DMS 273 treated with DMSO at 0.1 percent for 48 hours (cell line): ENCODE measurements at places on chromosomes 3 and 15.

GRCh38 chr3:98806521-98806920 lies 43.4 kb downstream of the ST3GAL6 start:
- no peak for DNase-seq

DNA sequence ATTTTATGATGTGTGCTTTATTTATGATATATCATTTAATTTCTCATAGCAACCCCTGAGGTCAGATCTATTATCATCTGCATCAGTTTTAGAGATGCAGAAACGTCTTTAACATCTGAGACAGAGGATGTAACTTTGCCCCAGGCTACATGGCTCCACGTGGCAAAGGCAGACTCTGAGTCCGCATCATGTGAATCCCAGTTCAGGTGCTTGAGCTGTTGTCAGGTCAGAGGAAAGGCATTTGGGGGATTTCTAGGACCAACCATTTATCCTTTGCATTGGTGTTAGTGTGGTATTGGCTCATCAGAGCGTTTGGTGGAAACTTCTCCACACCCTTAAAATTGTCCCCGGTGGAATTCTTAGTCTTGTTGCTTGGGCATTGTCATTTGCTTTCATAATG lies 10.8 kb downstream of the CACNA2D3 start:
- DNase-seq, result no peak

DNA sequence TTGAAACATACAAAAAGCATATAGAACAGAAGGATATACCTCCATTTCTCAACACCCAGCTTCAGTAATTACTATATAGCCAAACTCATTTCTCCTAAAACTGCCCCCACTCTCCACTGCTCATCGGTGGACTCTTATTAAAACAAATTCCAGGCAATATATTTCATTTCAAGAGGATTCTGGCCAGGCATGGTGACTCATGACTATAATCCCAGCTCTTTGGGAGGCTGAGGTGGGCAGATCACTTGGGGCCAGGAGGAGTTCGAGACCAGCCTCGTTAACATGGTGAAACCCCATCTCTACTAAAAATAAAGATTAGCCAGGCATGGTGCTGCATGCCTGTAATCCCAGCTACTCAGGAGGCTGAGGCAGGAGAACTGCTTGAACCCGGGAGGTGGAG lies 40.9 kb downstream of the SNX4 start:
- DNase-seq, result no peak

DNA sequence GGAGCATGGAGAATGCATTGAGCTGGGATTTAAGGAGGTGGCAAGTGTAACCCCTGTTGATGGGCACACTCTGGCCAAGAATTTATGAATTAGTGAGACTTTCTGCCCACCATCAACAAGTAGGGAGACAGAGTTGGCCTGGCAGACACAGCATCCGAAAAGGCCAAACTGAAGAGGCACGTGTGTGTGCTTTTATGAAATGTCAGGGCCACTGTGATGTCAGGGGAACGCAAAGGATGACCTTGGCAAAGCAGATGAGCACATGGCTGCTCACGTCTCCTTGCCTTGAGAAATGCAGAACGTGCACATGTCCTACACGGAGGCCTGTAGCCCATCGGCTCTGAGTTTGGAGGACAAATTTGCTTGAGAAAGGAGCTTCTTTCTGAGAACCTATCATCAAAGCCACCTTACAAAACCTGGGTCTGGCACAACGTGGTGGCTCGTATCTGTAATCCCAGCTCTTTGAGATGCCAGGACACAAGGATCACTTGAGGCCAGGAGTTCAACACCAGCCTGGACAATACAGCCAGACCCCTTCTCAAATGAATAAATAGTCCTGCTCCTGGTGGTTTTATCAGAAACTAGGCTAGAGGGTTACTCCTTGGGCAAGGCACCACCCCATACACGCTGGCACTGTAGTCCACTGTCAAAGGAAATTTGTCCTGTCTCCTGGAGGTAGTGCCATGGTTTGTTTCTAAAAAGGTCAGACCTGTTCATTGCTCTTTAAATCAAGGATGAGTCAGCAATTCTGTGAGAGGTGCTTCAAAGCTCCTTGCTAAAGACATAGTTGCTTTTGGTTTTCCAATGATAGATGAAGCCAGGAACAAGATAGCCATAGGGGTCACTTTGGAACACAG lies 941 bp upstream of the SH3BP5 start:
- no peak for DNase-seq

- no peak for DNase-seq
Observed at GRCh38 chr3:66555214-66555844, 54.5 kb upstream of the LRIG1 start.

- DNase-seq, result no peak
Observed at GRCh38 chr3:31164381-31164780, 269.9 kb upstream of the GADL1 start.

GRCh38 chr15:41982133-41982930 lies 10.0 kb upstream of the EHD4 start:
- no peak for DNase-seq

DNA sequence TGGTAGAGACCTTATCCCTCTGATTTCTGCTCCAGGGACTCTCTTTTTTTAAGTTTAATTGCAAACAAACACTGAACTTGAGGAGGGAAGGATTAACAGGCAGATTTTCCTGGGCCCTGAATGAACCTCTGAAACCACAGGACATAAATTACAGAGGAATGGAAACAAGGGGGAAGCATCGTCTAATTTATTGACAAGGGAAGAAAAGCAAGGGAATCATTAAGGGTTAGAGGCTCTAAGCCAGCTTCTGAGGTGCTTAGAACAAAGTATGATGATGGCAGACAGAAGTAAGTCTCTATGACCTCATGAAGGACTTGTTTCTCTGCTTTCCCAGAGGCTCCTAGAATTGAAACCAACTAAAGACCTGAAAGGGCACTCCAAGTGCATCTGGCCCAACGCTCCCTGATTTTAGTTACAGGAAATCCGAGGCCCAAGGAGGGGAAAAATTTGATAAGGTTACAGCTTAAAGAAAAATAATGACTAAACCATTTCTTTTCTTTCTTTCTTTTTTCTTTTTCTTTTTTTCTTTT lies 244.7 kb upstream of the NR2E3 start:
- no peak for DNase-seq

DNA sequence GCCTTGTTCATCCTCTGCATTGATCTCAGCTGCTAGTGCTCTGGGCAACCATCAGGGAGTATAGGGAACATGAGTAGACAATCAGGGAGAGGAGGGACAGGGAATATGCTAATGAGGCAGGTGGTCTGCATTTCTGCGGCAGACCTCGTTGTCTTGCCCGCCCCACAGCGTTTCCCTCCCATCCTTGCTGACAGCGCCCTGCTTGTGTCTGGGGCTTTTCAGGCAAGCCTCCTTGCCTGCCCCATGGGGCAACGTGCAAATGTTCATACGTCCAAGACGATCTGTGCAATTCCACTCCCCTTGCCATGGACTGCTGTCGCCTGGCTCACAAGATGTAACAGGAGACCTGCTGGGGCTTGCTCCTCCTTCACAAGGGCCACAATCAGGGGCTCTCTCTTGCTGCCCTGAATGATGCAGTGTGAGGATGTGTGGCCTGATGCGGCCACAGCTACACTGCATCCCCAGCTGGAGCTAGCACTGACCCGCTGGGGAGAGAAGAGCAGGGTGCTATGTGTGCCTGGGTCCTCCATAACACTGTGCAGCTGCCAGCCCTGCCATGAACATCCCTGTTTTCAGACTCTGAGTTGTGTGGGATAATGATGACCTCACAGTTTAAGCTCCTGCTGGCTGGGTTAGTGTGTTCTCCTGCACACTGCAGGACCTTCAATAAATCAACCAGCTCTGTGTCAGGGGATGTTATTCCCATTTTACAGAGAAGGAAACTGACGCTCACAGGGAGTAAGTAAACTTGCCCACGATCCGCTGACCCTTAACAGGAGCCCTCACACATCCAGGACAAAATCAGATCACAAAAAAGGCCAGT lies 211.3 kb downstream of the KLF13 start:
- DNase-seq, result no peak

GRCh38 chr3:107928084-107928445 lies 162.8 kb downstream of the CD47 start:
- no peak for DNase-seq

GRCh38 chr15:37055481-37055880 lies 44.9 kb downstream of the MEIS2 start:
- DNase-seq, result no peak

DNA sequence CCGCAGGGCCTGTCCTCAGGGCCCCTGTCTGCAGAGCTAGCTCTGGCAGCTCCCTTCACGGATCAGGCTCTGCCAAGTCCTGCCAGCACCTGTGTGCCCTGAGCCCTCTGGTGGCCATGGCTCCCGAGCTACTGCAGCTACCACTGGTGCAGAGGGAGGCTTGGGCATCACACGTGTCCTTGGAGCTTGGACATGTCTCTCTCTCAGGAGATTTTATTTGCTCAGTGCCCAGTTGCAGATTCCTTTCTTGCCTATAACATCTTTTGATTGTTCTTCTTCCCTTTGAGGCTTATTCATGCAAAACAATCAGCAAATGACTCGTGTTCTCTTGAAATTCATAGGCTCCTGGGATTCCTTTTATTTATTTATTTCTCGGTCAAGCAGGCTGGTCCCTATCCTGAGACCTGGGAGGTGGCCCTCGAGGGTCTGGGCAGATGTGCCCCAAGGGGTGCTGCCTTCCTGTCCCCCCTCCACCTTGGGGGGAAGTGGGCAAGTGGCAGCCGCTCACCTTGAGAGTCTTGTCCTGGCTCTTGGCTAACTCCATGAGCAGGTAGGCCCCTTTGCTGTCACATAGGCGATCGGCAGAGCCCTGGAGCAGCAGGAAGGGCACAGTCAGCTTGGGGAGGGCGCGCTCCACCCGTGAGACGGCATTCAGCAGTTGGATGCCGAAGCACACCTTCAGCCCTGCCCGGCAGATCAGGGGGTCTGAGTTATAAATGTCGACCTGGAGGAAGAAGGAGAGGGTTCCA lies 21.9 kb downstream of the ABTB1 start:
- DNase-seq, result peak; percentile 46

DNA sequence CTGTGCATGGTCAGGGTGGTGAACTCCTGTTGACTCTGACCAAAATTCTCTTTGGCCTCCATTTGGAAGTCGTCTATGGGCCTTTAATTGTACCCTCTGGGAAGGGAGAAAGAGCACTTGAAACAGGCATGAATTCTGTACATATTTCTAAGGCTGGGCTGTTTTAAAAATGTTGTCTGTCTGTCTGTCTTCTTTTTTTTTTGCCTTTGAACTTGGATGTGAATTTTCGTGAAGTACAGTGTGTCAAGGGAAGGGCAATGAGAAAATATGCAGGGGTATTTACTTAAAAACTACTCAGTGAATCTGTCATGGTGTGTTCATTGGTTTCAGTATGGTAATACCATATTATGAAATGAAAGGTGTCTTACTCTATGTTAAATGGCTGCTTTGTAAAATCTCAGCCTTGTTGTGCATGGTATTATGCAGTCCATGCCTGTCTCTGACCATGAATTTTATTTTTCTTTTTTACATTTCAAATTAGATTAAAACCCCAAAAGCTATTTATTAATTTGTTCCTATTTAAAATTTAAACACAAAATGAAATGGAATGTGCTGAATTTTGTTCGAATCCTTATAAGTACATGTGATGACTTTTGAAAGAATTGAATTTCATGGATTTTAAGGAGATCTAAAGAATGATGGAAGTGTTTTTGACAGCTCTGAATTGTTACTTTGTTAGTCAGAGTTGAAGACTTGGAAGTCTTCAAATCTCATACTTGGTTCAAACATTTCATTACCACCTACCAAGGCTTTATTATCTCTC lies 51.1 kb downstream of the RARB start:
- no peak for DNase-seq

DNA sequence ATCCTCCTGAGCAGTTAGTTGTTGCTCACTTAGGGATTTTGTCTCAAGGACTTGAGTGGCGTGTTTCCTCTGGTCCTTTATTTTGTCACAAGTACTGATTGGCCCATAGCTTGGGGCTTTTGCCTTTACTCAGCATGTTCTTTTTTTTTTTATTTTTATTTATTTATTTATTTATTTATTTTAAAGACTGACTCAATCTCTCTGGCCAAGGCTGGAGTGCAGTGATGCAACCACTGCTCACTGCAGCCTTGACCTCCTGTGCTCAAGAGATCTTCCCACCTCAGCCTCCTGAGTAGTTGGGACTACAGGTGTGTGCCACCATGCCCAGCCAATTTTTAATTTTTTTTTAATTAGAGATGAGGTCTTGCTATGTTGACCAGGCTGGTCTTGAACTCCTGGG lies 223.9 kb upstream of the TPM1 start:
- no peak for DNase-seq

GRCh38 chr3:194972641-194973040 lies 287.0 kb downstream of the FAM43A start:
- no peak for DNase-seq

DNA sequence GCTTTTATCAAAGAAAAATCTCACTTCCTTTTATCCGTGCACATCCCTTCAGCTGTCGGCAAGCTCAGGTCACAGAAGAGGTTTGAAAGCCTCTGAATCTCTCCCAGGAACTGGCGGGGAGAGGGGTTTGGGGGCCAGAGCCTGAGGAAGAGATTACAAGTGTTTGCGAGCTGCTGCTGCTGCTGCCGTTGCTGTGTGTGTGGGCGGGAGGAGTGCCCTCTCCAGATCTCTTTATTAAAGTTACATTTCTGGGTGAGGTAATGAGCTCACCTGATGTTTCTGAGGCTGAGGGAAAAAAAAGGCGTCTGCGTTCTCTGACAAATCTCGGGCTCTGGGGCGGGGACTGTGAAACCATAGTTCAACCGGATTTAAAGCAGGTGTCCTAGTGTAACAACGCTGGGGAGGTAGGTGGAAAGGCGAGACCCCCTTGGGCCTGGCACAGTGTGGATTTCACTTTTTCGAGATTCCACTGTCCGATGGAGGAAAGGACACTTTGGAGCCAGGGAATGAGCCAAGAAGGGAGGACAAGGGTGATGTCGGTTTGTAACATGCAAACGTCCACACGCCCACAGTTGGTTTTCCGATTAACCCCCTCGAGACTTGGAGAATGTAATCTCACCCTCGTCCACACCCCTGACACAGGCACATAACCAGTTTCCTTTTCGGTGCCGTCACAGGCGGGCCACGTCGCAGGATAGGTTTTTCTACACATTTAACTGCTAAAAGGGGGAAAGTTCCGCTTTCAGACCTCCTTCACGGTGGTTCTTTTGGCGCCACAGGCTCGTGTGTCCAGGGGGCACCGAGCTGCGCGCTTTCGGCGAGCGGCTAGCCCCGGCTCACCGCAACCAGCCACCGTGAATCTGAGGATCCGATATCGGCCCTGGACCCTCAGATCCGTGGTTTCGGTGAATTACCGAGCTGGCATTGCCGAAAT lies 2.1 kb downstream of the ALCAM start:
- peak; percentile 41 for DNase-seq

- DNase-seq, result no peak
Observed at GRCh38 chr3:4030624-4031023, 231.4 kb downstream of the LRRN1 start.

DNA sequence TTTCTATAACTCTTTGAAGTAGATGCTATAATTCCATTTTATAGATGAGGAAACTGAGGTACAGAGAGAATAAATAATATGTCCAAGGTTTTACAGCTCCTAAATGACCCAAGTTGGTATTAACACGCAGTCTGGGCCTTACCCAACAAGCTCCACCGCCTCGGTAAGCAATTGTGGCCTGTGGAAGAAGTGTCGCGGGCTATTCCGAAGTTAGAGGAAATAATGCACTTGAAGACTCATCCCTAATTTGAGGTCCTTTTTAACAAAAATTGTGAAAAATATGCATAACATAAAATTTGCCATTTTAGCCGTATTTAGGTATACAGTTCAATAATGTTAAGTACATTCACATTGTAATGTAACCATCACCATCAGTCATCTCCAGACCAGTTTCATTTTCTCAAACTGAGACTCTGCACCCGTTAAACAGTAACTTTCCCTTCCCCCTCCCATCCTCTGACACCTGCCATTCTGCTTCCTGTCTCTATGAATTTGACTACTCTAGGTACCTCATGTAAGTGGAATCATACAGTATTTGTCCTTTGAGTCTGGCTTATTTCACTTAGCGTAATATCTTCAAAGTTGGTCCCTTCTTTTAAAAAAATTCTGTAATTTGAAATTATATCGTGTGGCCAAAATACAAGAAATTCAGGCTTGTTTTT lies 18.2 kb downstream of the IDH3A start:
- no peak for DNase-seq
